Natural killer cell (primary cell): ENCODE measurements at places on chromosomes 2 and 18. TPM values are rescaled to one million over a fixed set of nuclear protein-coding genes. Genes with fewer than 3 reads are reported as not detected.

The RAB27B gene
- total RNA-seq: 23.0 TPM

The HK2 gene
- total RNA-seq: 9.4 TPM

- no peak overlapping the region for H3K27ac ChIP-seq
- peaks cover 9% of the 10 kb centered on the region for H3K4me1 ChIP-seq
- DNase-seq: no peak
- H3K4me3 ChIP-seq: no peak overlapping the region
- H3K36me3 ChIP-seq: peaks cover 20% of the 10 kb centered on the region
Observed at GRCh38 chr2:224910574-224910925, 131.7 kb downstream of the DOCK10 start.

DNA sequence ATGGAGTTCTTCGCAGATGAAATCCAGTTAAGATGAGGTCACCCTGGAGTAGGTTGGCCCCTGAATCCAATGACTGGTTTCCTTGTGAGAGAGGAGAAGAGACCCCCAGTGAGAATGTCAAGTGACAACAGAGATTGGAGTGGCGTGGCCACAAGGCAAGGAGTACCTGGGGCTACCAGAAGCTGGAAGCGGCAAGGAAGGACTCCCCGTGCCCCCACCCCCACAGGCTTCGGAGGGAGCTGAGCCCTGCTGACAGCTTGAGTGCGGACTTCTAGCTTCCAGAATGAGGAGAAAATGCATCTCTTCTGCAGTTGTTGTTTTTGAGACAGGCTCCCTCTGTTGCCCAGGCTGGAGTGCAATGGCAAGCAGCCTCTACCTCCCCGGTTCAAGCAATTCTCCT, 78.0 kb upstream of the HPCAL1 start:
- H3K27ac ChIP-seq: no peak overlapping the region
- no peak for DNase-seq
- H3K4me1 ChIP-seq: no peaks in the 10 kb centered on the region
- H3K27me3 ChIP-seq: no peaks in the 10 kb centered on the region

- peak; percentile 29 for DNase-seq
- H3K4me1 ChIP-seq: peaks cover 7% of the 10 kb centered on the region
- no peaks in the 10 kb centered on the region for H3K36me3 ChIP-seq
- peaks cover 3% of the 10 kb centered on the region for H3K27me3 ChIP-seq
- no peak overlapping the region for H3K27ac ChIP-seq
Observed at GRCh38 chr2:70946832-70947442, 11.2 kb downstream of the ATP6V1B1 start.

The KIAA2012 gene
- total RNA-seq: not detected

DNA sequence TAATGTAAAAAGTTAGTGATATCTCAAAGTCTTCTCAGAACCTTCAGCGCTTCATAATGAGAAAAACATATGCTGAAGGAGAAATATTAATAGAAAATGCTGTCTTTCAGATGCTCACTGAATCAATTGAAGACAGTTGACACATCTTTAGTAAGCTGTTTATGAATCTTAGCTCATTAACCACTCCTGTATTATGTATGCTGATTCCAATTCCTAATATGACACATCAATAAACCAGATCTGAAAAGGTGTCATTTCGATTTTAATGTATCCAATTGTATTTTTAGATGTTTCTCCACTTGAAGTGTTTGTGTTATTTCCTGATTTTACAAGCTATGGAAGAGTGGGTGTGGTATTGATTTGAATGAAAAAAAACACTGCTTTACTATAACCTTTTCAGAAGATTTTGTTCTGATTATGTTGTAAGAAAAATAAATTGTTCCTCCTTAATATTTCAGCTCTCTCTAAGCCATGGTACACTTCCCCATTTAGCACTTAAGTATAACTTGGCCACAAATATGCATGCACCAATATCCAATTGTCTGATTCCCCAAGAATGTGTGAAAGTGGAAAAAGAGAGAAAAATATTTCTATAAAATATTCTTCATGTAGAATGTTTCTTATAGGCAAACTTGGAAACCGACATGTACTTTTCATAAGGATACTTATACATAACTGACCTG, 569.8 kb downstream of the ARHGAP15 start:
- peaks cover 15% of the 10 kb centered on the region for H3K36me3 ChIP-seq
- H3K27ac ChIP-seq: no peak overlapping the region
- no peak for DNase-seq
- no peaks in the 10 kb centered on the region for H3K27me3 ChIP-seq

DNA sequence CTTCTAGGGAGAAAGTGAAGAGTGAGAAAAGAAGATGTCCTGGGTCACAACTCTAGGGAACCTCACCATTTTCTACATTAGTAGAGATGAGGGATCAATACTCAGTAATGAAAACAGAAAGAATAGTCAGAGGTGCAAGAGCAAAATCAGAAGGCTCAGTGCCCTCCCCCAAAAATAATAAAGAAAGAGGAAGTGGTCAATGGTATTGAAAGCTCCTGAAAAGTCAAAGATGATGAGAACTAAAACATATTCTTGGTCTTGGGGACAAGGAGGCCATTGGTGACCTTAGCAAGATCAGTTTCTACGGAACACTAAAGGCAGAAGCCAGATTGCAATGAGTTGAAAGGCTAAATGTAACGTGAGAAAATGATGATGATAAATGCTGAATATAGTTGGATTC, 24.5 kb upstream of the MYO1B start:
- no peak overlapping the region for H3K4me3 ChIP-seq
- no peak for DNase-seq
- H3K27me3 ChIP-seq: no peaks in the 10 kb centered on the region
- no peak overlapping the region for H3K27ac ChIP-seq
- H3K36me3 ChIP-seq: no peaks in the 10 kb centered on the region
- no peaks in the 10 kb centered on the region for H3K4me1 ChIP-seq

- H3K4me3 ChIP-seq: no peak overlapping the region
- no peak for DNase-seq
- H3K27me3 ChIP-seq: no peaks in the 10 kb centered on the region
- H3K36me3 ChIP-seq: peaks cover 51% of the 10 kb centered on the region
Observed at GRCh38 chr2:169613876-169614275, 29.7 kb downstream of the PPIG start.

DNA sequence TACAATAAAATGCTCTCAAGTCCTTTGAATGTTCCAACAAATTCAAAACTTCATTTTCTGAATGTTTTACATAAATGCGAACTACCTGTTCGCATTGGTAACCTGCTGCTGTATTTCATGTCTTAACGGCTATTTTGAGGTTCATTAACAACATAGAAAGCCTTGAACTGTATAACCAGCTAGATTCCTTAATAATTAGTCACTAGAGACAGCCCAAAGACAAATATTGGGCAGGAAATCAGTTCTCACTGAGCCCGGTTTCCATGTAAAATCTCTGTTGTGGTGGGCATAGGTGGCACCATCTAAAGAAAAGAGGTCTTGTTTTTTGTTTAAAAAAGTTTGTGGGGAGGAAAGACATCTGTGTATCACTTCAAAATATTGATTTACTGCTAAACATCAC, 29.2 kb downstream of the PDIA6 start:
- H3K27ac ChIP-seq: no peak overlapping the region
- no peaks in the 10 kb centered on the region for H3K4me1 ChIP-seq
- H3K27me3 ChIP-seq: no peaks in the 10 kb centered on the region
- DNase-seq: no peak

- H3K36me3 ChIP-seq: no peaks in the 10 kb centered on the region
- no peaks in the 10 kb centered on the region for H3K27me3 ChIP-seq
- DNase-seq: no peak
- H3K4me3 ChIP-seq: no peak overlapping the region
- no peak overlapping the region for H3K27ac ChIP-seq
Observed at GRCh38 chr2:188970211-188970610, 4.0 kb upstream of the COL3A1 start.

The MPPE1 gene
- total RNA-seq: 98.3 TPM

DNA sequence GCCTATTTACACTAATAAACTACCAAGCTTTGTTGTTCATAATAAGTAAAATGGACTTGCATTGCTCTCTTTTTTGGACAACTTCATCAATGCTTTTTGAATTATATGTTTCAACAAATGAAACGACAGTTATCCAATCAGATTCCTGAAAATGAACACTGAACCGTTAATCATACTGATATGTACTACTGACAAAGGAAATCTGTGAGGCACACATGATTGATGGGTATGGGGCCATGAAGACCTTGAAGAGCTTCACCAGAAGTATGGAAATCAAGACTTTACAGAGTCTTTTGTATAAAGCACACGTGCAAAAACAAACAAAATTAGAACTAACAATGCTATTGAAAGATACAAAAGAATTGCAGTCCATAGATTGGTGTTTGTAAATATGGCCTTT, 51.2 kb downstream of the HNMT start:
- H3K27ac ChIP-seq: no peak overlapping the region
- DNase-seq: no peak
- no peaks in the 10 kb centered on the region for H3K4me1 ChIP-seq

DNA sequence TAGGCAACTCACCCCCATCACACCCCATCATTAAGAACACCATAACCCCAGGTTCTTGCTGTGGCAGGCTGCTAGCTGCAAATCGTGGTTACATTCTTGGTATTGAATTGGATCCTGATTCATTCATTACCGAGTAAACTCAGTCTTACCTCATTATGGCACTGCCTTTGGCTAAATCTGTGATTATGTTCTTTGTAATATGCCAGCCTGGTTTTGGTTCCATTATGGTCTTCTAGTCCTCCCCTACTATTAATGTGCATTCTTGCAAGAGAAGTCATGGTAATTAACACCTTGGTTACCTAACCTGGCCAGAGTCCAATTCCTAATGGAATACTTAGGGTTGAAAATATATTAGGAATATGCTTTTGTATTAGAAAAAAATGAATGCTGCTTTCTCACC, 258.9 kb upstream of the APCDD1 start:
- H3K27me3 ChIP-seq: no peaks in the 10 kb centered on the region
- H3K36me3 ChIP-seq: no peaks in the 10 kb centered on the region
- no peak overlapping the region for H3K27ac ChIP-seq
- no peak for DNase-seq
- no peaks in the 10 kb centered on the region for H3K4me1 ChIP-seq

DNA sequence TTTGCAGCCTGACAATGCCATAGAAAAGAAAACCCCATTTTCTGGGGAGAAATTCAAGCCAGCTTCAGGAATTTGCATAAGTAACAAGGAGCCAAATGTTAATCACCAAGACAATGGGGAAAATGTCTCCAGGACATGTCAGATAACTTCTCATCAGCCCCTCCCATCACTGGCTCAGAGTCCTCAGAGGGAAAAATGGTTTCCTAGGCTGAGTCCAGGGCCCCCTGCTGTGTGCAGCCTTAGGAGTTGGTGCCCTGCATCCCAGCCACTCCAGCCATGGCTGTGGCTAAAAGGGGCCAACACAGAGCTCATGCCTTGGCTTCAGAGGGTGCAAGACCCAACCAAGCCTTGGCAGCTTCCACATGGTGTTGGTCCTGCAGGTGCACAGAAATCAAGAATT, 63.7 kb upstream of the FANCL start:
- no peaks in the 10 kb centered on the region for H3K27me3 ChIP-seq
- no peak overlapping the region for H3K4me3 ChIP-seq
- DNase-seq: no peak
- H3K36me3 ChIP-seq: no peaks in the 10 kb centered on the region
- H3K4me1 ChIP-seq: no peaks in the 10 kb centered on the region

DNA sequence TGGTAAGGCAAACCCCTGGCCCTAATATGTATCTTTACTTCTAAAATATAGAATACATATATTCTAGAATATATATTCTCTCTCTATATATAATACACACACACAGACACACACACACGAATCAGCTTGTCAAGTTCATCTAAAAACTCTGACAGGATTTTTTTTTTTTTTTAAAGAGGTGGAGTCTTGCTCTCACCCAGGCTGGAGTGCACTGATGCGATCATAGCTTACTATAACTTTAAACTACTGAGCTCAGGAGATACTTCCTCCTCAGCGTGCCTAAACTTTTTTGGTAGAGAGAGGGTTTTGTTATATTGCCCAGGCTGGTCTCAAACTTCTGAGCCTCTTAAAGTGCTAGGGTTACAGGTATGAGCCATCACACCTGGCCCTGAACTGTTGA, 45.2 kb downstream of the DOK1 start:
- H3K36me3 ChIP-seq: no peaks in the 10 kb centered on the region
- no peak for DNase-seq
- no peak overlapping the region for H3K27ac ChIP-seq

DNA sequence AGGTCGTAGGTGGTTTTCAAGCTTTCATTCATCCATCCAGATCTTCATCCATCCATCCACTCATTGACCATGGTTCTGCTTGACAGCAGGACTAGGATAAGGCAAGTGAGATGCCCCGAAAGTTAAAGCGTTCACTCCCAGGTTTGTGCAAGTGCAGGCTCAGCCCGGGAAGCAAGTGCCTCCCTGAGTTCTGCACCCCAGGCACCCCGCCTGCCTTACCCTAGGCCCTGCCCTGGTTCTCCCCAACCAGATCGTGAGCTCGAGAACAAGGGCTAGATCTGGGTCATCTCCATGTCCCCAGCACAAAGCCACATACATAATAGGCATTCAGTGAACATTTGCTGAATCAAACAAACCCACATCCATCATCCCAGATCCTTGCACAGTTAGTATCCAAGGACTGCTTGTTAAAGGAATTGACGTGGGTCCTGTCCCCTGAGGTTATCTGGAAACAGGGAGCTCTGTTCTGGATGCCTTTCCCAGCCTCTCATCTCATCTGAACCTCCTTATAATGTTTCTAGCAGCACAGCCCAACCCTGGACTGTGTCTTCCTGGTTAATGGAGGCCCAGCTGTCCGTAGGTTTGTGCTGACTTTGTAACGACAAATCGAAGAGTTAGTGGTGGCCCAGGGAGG, 116.1 kb upstream of the GPC1 start:
- H3K4me1 ChIP-seq: no peaks in the 10 kb centered on the region
- no peak overlapping the region for H3K27ac ChIP-seq
- H3K36me3 ChIP-seq: no peaks in the 10 kb centered on the region

DNA sequence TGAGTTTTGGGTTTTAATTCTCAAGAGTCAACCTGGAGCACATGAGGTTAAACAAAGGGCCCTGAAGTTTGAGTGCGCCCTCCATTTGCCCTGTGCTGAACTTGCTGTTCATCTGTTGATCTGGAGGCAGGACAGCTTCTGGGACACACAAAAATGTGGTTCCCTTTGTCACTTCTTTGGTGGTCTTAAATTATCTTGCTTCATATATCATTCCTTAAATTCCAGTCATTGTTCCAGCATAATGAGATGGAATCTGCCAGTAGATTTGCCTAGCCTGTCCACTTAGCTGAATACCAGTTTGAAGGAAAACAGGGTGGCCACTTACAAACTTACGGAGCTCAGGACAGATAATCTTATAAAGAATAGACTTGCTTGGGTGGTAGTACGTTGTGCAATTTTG, 916 bp downstream of the CETN1 start:
- no peak overlapping the region for H3K4me3 ChIP-seq
- DNase-seq: no peak
- no peak overlapping the region for H3K27ac ChIP-seq
- H3K36me3 ChIP-seq: no peaks in the 10 kb centered on the region
- H3K4me1 ChIP-seq: no peaks in the 10 kb centered on the region
- H3K27me3 ChIP-seq: no peaks in the 10 kb centered on the region
